ENCODE measurements at places on chromosomes 1 and 21. TPM values are rescaled to one million over a fixed set of nuclear protein-coding genes. Genes with fewer than 3 reads are reported as not detected.

Gene FCAMR
- not detected for total RNA-seq

Gene INSRR
- total RNA-seq = 0.21 TPM

Gene AKR7A3
- total RNA-seq = 1.3 TPM

Gene RAB7B
- 10.7 TPM for total RNA-seq

Gene ADORA3
- not detected for total RNA-seq

Gene RIPPLY3
- total RNA-seq = 0.72 TPM

Gene CD101
- 3.0 TPM for total RNA-seq

Gene RGSL1
- total RNA-seq = not detected

Gene SPRR2B
- total RNA-seq = not detected

Gene TRPM2
- total RNA-seq = 2.2 TPM

Gene POLR3GL
- 20.1 TPM for total RNA-seq

Gene COL8A2
- 39.8 TPM for total RNA-seq

Gene RNF187
- total RNA-seq = 50.2 TPM

Gene OR2L13
- total RNA-seq = not detected

Gene FAM177B
- 0.41 TPM for total RNA-seq

Gene RORC
- 13.7 TPM for total RNA-seq

Gene CFHR1
- total RNA-seq = not detected

Gene SLAMF9
- not detected for total RNA-seq

Gene KCNJ9
- not detected for total RNA-seq

Gene HES2
- total RNA-seq = 3.2 TPM

Gene PSRC1
- 5.4 TPM for total RNA-seq
